NCI-H2029 treated with DMSO at 0.1 percent for 48 hours (cell line): ENCODE measurements at places on chromosomes 16 and 17.

- DNase-seq = no peak
Measured at GRCh38 chr16:87918338-87918737, 18.0 kb downstream of the CA5A start.

GRCh38 chr17:34401165-34401564 is 38.1 kb upstream of the CCL1 start:
- no peak for DNase-seq

DNA sequence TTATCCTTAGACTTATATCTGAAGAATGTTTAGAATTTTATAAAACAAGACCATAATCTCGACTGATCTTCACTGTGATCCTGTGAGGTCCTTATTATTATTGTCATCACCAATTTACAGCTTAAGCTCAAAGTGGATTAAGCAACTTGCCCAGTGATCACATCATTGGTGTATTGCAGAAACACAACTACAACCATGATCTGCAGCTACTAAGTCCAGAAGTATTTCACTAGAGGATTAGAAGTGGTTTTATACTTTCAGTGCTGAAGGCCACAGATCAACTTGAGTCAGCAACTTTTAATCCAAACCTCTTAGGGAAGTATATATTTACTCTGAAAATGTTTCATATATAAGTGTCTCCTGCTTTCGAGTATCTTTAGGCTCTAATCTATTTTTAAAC is 624.3 kb upstream of the SOX9 start:
- no peak for DNase-seq

DNA sequence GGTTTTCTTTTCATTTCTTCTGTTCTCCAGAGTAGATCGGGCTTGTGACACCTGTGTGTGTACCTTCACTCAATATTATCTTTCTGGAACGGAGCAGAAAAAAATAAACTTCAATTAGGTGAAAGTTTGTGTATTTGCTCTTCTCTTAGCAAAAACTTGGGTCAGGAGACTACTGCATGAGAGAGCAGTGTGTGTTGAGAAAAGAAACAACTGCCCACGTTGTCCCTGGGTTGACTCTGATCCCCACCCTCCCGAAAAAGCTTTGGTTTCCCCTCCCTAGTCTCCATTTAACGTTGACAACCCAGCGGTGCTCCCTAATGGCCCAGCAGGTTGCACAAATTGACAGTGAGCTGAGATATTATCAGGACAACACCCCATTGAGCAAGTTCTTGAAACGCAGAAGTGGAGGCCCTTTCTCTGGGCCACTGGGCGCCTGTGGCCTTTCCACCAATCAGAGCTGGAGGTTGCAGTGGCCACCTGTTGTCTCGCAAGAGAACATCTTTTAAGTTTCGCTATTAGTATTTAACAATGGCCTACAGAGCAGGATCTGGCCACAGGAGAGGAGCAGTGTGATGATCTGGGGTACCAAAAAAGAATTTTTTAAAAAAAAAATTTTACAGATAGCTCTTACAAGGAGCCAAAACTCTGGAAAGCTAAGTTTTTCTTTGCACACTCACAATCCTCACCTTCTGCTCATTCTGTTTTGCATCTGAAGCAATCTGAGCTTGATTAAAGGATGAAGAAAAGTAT is 1.5 kb upstream of the TOX3 start:
- no peak for DNase-seq

- no peak for DNase-seq
Measured at GRCh38 chr16:68754084-68754792, 17.1 kb downstream of the CDH1 start.
